ENCODE measurements at places on chromosomes 1 and 21. TPM values are rescaled to one million over a fixed set of nuclear protein-coding genes. Genes with fewer than 3 reads are reported as not detected.

The HMCN1 gene
- total RNA-seq, result 0.85 TPM

The OPTC gene
- total RNA-seq, result not detected

The RNU1-1 gene
- total RNA-seq, result 4,441 TPM

The SPRR5 gene
- 0.32 TPM for total RNA-seq

The LDLRAD1 gene
- total RNA-seq, result not detected

The CAMK1G gene
- total RNA-seq, result not detected
